Upper lobe of left lung (tissue), 6 donors: ENCODE measurements at places on chromosomes 7 and 10. TPM values are rescaled to one million over a fixed set of nuclear protein-coding genes. Genes with fewer than 3 reads are reported as not detected.

DNA sequence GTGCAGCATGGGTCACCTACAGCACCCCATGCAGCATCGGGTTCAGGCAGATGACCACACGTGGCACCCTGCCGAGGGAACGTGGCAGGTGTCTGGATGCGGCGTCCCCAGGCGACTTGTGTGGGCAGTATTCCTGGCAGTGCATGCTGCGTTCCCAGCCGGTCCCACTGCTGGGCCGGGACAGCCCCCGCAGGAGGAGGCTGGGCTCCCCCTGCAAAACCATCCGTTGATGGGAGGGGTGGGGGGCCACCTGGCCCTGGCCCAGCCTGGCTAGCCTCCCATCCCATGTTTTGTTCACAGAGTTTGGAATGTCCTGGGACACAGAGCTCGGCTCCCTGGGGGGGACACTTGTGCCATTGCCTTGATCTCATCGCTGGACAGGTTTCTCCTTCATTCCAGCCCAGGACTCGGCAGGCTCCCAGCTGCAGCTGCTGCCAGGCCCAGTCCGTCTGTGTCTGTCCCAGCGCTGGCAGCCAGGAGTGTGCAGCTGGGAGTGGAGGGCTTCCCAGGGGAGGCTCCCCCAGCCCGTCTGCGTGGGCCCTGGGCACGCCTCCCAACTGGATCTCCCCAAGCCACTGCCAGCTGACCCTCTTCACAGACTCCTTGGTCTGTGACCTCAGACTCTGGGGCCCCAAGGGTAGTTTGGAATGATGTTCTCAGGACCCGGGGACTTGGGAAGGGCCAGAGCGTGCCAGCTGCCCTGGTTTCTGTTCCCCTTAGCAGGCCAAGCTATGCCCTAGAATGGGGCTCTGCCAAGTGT, 32.6 kb downstream of the TMEM270 start:
- peak; percentile 86 for DNase-seq

DNA sequence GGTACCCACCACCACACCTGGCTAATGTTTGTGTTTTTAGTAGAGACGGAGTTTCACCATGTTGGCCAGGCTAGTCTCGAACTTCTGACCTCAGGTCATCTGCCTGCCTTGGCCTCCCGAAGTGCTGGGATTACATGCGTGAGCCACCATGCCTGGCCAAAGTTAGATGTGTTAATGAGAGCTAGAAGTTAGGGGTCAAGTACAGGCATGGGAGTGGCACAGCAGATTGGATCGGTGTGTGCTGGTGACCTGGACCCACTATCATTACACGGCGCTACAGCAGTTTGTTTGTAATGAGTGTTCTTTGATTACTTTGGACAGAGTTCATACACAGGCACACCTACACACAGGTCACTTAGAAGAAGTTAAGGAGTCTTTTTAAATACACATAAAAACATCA, 36.7 kb downstream of the DNAJB6 start:
- DNase-seq, result no peak

DNA sequence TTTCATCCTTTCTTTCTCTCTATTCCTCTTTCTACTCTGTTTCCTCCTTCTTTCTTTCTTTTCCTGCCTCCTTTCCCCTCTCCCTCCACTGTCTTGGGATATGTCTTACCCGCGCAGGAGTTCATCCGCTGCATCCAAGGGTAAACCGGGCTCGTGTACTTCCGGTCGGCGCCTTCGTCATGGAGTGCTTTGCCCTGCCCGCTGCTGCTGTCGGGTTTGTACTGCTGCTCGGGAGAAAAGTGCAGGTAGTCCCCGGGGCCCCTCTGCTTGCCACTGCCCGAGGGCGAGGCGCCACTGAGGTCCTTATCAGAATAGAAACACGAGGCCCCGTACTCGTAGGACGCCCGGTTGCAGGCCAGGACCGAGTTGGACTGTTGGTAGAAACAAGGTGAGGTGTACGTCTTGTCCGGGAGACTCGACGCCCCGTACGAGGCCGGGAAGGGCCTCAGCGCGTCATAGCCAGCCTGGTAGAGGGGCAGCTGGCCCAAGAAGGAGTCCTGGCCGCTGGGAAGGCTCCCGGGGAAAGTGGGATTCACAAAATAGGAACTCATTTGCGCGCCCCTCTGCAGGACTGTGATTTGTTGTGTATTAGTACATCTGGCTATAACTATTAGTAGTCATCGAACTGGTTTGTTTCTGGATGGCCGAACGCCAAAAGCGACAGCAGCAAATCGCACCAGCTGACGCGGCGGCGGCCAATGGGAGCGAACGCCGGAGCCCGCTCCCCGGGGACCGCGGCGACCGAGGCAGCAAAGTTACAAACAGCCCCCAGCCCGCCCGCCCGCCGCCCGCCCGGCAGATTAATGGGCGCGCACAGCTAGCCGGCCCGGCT, at the start of gene HOXA6:
HOXA6 (minus strand) TSS at position 576 of the 832 bp plus-strand sequence; CDS start at position 551, 25 bp downstream.
- peak; percentile 91 for DNase-seq

DNA sequence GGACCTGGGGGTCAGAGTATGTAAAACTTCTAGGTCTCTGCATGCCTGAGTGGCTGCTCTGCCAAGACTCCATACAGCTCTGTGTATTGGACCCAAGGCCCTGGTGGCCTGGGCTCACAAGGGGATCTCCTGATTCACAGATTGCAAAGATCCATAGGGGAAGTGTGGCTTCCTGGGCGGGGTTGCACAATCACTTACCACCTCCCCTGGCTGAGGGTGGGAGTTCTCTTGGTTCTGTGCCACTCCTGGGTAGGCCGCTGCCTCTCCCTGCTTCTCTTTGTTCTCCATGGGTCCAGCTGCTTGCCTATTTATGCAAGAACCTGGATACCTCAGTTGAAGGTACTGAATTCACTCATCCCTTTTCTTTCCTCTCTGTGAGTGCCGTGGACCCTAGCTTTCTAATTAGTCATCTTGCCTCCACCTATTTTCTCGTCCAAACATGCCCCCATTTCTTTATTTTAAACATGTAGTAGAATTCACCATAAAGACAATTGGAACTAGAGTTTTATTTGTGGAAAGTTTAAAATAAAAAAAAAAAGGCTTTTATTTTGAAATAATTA, 18.5 kb upstream of the AGR3 start:
- no peak for DNase-seq

DNA sequence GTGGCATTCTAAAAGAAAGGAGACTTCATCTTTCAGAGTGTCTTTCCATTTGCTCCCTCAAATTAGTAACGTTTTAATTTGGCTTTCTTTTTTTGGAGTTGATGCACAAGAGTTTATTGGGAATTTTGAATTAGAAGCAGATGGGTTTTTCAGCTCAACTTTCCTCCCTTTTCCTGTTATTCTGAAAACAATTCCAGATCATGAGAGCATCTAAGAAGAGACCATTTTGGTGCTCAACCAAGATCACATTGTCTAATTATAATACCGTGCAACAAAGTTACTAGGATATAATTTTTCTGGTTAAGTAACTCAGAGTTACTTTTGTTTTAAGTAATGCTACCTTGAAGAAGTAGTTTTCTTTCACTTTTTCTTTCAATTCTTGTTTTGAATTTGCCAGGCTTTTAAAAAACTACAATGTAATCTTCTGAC, 396.6 kb upstream of the KLF6 start:
- DNase-seq, result no peak

DNA sequence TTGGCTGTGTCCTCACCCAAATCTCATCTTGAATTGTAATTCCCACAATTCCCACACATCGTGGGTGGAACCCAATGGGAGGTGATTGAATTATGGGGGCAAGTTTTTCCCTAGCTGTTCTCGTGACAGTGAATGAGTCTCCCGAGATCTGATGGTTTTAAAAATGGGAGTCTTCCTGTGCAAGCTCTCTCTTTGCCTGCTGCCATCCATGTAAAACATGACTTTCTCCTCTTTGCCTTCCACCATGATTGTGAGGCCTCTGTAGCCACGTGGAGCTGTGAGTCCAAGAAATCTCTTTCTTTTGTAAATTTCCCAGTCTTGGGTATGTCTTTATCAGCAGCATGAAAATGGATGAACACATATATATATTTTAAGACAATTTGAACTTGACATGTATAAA, 285.4 kb downstream of the BAMBI start:
- DNase-seq, result no peak

- no peak for DNase-seq
Observed at GRCh38 chr7:141550386-141551093, 670 bp upstream of the AGK start.

DNA sequence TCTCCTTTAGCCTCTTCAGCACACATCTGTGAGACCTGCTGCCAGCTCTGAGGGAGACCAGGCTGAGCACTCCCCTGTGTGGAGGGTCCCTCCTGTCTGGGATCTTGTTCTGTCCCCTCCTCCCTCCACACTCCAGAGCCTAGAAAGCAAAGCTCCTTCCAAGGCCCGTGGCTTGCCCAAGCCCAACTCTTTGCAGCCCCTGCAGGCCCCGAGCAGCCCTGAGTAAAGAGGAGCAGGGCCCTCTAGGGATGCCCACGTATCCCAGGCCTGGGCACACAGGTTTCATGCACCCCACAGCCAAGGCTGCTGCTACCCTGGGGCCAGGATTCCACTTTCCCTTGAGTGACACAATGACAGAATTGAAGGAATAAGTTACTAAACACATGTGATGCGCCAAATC, 24.0 kb downstream of the COBL start:
- DNase-seq, result peak; percentile 24

GRCh38 chr10:110429301-110429700, 68.4 kb upstream of the DUSP5 start:
- DNase-seq, result no peak

DNA sequence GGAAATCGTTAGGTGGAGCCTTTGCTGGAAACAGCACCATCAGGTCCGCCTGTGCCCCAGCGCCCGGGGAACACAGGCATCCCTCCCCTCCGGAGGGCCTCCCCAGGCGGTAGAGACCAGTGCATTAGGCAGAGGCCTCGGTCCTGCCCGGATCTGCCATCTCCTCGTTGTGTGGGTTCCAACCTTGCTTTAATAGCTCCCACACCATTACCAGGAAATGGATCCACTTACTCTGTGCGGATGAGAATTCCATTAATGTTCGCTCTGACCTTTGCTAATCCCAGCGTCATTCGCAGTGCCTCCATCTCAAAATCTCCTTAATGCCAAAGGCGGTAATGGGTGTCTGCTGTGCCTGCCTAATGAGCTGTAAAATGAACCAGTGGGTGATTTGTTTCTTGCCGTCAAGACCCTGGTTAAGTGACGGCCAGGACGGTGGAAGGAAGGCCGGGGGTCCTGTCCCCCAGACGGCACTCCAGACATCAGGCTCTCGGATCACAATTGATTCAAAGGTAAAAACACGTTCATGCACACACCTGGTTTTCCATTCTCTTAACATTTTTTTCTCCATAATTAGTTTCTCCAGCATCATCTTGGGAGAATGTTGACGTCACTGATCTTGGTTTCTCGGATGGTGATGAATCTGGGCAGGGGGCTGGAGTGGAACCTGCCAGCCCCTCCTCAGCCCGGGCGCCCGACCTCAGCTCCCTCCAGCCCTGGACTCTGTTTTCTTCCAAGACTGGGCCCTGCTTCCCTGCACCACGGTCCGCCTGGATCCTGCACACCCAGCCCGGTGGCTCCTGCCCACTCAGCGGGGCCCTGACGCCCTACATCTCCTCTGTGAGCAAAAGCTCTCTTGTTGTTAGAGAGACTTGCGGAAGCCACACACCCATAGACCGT, 22.8 kb upstream of the FAM20C start:
- no peak for DNase-seq

- no peak for DNase-seq
Observed at GRCh38 chr10:88260329-88261051, 322.6 kb downstream of the RNLS start.

DNA sequence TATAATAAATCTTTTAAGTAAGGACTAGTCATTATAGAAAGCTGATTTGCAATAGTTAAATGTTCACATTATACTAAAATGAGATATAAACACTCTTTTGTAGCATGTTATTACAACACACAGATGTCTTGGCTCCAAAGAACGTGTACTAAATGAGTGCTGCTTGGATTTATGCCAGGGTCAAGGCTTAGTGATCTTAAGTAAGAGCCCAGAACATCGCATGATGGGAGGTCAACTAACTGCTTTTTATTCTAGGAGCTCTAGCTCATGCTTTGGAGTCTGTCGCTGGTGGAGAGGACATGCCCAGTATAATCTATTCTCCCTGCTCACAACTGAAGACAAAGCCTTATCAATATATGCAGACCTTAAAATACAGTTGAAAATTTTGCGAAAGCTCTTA, 315.1 kb downstream of the BBS9 start:
- DNase-seq, result no peak

GRCh38 chr7:16930946-16931345, 49.2 kb upstream of the AGR3 start:
- DNase-seq, result no peak

DNA sequence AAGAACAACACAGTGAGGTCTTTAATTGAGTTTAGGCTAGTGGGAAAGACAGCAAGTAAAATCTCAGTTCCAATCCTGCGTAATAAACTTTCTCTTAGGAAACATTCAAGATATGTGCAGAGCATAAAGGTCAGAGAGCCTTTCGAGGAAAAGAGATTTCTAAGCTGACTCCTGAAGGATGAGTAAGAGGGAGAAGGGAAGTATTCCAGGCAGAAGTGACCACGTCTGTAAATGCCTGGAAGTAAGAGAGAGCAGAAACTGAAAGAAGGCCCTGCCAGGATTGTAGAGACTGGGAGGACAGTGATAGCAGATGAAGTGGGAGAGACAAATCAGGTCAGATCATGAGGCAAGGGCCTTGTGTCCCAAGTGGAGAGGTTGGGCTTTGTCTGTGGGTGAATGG, 41.8 kb downstream of the PNLIPRP3 start:
- no peak for DNase-seq

DNA sequence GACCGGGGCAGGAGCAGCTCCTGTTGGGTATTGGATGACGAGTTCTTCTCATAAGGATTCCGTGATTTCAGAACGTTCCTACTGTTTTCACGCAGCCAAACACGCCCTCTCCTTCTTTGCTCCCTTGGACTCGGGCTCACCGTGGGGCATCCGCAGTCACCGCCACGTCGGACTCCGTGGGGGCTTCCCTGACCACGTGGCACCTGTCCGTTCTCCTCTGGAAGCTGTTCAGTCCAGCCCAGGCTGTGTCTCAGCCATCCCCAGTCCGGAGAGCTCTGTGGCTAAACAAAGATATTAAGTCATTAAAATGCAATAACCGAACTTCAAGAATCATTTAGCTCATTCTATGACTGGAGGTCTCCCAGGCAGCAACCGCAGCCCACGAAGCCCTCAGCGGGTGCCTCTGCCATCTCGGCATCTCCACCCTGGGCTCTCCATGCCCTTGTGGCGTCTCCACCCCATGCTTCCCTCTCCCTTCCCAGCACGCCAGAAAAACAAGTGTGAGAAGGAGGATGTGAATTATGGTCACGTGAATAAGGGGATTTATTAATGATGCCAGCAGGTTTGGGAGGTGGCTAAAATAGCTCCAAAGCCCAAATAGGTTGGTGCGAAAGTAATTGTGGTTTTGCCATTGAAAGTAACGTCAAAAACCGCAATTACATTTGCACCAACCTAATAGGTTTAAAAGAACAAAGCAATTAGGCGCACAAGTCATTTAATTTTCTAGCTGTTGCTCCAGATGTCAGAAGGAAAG, 224.6 kb upstream of the PPP2R2D start:
- DNase-seq, result no peak

Gene MEST
- total RNA-seq, result 13.9 TPM

Gene TAS2R4
- total RNA-seq, result 0.33 TPM

Gene MKX
- total RNA-seq, result 0.30 TPM

Gene GIMAP5
- 31.2 TPM for total RNA-seq

Gene GIMAP7
- 36.7 TPM for total RNA-seq

Gene NKX1-2
- not detected for total RNA-seq

Gene AKR1C2
- total RNA-seq, result 25.7 TPM

Gene FAM25A
- total RNA-seq, result not detected
